ENCODE measurements at places on chromosomes 12 and 14. TPM values are rescaled to one million over a fixed set of nuclear protein-coding genes. Genes with fewer than 3 reads are reported as not detected.

Gene SLC16A7
- total RNA-seq: 23.1 TPM

Gene BICDL1
- 41.1 TPM for total RNA-seq

Gene ART4
- total RNA-seq: 0.46 TPM

Gene DPPA3
- not detected for total RNA-seq

Gene KIF21A
- total RNA-seq: 185 TPM

Gene KCNH5
- total RNA-seq: 10.6 TPM

Gene DDX47
- total RNA-seq: 57.2 TPM

Gene ALDH1L2
- 8.3 TPM for total RNA-seq

Gene SMCO3
- total RNA-seq: not detected

Gene DLK1
- total RNA-seq: 1.4 TPM

Gene EMP1
- total RNA-seq: 5.3 TPM

Gene ACTN1
- 18.9 TPM for total RNA-seq

Gene SMCO2
- 0.46 TPM for total RNA-seq

Gene KLHDC1
- 19.8 TPM for total RNA-seq

Gene CMA1
- total RNA-seq: not detected

Gene AEBP2
- total RNA-seq: 63.0 TPM

Gene KRT72
- 0.23 TPM for total RNA-seq

Gene IL26
- total RNA-seq: not detected

Gene PTMS
- 84.2 TPM for total RNA-seq

Gene PZP
- total RNA-seq: 0.23 TPM

Gene SYNDIG1L
- 32.8 TPM for total RNA-seq

Gene FSCB
- not detected for total RNA-seq

Gene RND1
- 26.1 TPM for total RNA-seq

Gene SNX6
- 94.1 TPM for total RNA-seq

Gene SLC10A1
- total RNA-seq: not detected

Gene CLEC6A
- total RNA-seq: not detected

Gene MGP
- 3.0 TPM for total RNA-seq

Gene ATG2B
- total RNA-seq: 37.6 TPM

Gene WASHC3
- total RNA-seq: 51.2 TPM

Measured in diencephalon (tissue), 1 donor.